Cortex of kidney (tissue), 1 donor: ENCODE measurements at places on chromosomes 1 and 21.
A peak's percentile ranks its signal among the peaks of the same experiment; 100 is the strongest.

DNA sequence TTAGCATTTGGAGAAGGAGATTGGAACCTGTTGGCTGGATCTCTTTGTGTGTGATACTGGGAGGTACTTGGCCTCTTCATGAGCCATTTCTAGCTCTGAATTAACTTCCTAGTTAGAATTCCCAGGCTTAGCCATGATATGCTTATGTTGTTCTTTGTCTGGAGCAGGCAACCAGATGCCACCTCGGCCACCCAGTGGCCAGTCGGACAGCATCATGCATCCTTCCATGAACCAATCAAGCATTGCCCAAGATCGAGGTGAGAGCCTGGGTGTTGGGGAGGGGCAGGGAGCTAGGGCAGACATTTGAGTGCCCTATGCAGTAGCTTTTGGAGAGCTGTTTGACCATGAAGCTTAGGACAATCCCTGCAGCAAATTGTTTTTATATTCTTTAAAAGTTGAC, 26.5 kb upstream of the PIGV start:
- DNase-seq = no peak

DNA sequence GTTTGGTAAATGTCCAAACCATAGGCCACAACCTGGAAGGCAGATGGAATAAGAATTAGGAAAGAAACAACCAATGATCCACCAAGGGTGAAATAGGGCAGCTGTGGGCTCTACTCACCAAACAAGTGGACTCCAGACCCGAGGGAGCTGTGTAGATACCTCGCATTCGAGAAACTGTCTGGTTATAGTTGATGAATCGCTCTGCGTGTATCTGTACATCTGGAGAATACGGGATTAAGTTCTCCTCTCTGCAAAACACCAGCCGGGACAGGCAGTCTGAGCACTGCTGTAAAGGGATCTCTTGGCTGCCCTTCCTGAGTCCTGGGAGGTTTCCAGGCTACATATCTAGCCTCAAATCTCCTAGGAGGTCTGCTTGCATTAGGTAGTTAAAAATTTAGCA, 9.4 kb upstream of the UBR4 start:
- no peak for DNase-seq

- DNase-seq = no peak
These were observed 166.7 kb downstream of the GABPA start for GRCh38 chr21:25901330-25901979.

DNA sequence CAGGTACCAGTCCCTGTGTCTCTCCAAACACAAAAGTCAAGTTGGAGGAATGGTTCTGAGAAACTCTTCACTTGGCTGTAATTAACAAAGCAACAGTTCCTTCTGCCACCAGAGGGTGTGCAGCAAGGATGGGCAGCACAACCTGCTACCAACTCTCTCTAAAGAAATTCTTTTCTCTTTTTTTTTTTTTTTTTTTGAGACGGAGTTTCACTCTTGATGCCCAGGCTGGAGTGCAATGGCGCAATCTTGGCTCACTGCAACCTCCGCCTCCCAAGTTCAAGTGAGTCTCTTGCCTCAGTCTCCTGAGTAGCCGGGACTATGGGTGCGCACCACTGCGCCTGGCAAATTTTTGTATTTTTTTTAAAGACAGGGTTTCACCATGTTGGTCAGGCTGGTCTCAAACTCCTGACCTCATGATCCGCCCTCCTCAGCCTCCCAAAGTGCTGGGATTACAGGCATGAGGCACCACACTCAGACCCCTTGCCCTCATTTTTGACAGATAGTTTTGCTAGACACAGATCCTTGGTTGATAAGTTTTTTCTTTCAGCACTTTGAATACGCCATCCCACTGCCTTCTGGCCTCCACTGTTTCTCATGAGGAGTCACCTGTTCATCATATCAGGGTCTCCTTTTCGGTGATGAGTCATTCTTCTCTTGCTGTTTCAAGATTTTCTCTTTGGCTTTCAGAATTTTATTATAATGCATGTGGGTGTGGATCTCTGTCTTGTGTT, 12.1 kb upstream of the DEGS1 start:
- DNase-seq = no peak

DNA sequence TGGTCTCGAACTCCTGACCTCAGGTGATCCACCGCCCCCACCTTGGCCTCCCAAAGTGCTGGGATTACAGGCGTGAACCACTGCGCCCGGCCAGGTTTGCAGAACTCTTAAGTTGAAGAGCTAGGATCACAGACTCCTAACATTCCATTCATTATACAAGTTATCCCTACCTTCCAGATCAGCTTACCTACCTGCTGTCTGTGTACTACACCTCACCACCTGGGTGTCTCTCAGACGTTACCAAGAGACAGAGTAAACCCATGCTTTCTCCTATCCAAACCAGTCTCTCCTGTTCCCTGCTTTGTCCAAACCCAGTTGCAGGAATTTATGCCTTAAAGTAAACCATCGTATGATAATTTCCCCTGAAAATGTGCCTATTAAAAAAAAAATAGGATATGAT, 123.0 kb upstream of the L1TD1 start:
- no peak for DNase-seq

DNA sequence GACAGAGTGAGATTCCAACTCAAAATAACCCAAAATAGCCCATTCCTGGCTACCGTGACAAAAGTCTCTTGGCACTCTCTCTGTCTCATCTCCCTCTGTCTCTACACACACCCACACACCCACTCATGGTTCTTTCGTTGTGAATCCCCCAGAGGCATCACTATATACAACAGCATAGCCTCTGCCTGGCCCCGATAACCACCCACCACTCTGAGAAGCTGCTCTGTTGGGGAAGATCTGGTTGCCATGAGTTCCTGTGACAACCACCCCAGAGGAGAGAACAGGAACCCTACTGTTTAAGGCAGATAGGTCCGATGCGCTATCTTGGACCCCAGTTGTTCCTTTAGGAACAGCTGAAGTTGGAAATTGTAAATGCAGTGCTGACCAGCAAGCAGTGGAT, 70.4 kb upstream of the LYST start:
- DNase-seq = no peak

GRCh38 chr1:207015791-207016190, 16.8 kb downstream of the C1orf116 start:
- no peak for DNase-seq

DNA sequence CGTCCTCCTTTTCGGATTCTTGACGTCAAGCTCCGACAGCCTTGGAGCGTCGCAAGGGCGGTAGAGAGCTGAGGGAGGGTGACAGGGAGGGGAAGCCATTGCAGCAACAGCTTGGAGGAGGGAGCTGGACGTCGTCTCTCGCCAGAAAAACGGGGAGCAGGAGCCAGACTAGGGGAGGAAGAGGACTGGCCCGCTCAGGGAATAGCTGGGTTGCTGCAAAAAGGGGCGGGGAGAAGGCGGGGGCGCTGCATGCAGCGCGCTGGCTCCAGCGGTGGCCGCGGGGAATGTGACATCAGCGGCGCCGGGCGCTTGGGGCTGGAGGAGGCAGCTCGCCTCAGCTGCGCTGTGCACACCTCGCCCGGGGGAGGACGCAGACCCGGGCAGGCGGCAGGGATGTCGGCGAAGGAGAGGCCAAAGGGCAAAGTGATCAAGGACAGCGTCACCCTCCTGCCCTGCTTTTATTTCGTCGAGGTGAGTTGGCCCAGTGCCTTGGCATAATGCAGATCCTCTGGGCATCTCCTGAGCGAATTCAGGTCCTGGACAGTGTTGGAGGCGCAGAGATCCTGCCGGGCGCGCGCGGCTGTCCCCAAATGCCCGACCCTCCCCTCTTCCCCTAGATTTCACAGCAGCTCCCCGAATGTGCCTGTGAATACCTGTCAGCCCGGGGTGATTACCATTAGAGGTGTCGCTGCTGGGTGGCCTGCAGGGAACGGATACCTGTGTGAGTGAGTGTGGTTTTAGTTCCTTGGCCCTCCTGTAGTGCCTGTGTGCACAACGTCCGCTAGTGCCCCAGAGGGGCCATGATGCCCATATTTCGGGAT, at the start of gene PLPPR4:
Gene PLPPR4, plus strand, starts transcription at position 292 of the 821 bp plus-strand sequence. Its CDS starts 102 bp downstream, at position 394.
- DNase-seq = peak; percentile 6

DNA sequence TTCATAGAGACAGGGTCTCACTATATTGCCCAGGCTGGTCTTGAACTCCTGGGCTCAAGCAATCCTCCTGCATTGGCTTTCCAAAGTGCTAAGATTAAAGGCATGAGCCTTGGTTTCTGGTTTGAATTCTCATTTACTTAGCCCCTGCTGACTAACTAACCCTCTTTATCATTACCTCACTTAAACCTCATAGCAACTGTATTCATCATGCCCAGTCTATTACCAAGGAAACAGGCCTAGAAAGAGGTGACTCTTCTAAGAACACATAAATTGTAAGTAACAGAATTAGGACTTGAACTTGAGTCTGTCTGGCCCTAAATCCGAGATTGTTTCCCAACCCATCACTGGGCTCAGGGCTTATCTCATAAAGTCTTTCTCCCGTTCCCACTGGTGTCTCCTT, 44.2 kb downstream of the TMEM53 start:
- DNase-seq = no peak

- no peak for DNase-seq
These were observed 34.7 kb downstream of the PLPPR5 start for GRCh38 chr1:98969798-98970490.

- no peak for DNase-seq
These were observed 16.8 kb upstream of the HCRTR1 start for GRCh38 chr1:31600641-31601040.

- DNase-seq = no peak
These were observed 58.9 kb downstream of the MAP3K7CL start for GRCh38 chr21:29189353-29189752.

DNA sequence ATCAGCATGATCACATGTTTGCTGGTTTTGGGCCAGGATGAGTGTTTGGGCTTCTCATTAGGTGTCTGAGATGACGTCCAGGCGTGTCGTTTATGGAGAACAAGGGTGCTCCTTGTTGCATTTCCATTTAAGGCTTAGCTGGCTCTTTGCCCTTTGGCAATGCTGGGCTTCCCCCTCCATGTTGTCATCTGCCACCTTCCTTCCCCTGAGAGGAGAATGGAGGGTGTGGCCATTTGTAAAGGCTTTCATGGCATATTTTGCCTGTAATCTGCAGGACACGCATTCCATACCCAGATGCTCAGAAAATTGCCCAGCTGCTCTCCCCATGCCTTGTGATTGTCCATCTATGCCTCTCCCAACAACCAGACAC, 27.7 kb downstream of the PKP1 start:
- no peak for DNase-seq

DNA sequence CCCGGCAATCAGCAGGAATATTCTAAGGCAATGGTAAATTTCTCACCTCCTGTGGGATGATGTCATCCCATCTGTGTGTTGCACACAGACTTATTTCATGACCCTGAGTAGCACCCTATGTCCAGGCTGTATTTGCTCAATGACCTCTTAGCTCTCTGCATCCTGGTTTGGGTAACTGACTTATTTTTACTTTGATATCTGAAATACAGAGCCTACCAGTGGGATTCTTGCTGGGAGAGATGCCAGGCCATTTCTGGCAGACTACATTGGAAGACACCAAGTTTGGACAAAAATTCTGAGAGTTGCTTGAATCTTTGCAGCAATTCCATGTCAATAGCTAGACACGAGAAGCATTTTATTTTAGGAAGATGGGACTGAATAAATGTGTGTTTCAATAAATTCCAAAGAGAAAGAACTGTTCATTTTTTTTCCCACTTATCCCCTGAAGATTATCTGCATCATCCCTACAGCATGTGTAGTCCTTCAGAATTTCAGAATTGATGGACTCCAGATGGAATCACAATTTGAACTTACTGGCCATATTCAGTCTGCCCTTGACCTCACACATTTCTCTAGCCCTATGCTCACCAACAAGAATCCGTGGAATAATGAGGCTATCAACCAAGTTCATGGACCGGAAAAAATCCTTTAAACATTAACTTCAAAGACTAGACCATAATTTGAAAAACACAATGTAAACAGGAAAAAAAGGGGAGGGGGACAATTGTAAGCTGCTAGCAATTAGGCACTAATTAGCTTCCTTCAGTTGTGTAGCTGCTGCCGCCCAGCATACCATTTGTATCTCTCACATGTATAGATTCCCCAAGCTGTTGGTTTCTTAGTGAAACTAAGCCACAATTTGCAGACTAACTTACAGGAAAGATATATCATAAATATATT, 226.5 kb downstream of the HMCN1 start:
- no peak for DNase-seq

- no peak for DNase-seq
These were observed 11.8 kb downstream of the SLC6A9 start for GRCh38 chr1:44019466-44019948.

- no peak for DNase-seq
These were observed 245.7 kb downstream of the TOMM20 start for GRCh38 chr1:234882898-234883297.

- DNase-seq = no peak
These were observed 913.5 kb downstream of the MRPL39 start for GRCh38 chr21:24693779-24694178.

GRCh38 chr21:22278366-22278765, 1280.2 kb downstream of the NCAM2 start:
- no peak for DNase-seq

DNA sequence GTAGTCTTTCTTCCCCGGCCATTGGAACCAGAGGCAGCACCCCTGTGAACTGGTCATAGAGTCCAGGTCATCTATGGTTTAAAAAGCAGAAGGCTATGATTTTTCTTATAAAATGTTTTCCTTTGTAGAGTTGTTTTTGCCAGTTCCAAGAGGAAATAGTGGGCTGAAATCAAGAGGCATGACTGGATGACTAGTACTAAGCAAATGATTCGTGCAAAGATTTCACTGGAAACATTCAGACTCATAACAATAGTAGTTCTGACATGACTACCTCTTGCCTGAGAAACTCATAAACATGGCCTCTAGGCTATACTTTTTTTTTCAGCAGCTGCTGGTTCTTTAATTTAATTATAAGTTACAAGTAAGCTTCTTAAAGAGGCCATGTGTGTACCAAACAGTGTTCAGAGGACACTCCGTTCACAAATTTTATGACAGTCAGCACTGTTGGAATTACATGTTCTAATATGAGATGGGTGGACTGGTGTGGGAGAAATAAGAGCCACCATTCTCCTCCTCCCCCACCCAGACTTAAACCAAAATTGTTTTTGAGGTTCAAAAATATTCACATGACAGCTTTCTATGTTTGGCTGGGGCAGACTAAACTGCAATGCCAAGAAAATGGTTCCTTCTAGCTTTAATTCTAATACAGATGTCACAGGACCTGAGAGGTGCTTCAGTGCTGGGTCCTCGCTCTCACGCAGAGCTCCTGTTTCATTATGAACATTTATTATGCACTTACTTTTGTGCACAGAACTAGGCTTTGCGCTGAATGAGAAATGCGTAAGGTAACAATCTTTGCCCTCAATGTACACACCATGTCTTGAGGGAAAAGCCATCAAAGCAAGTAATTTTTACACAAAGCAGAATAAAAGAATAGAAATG, 147.5 kb downstream of the ZC3H11B start:
- no peak for DNase-seq

DNA sequence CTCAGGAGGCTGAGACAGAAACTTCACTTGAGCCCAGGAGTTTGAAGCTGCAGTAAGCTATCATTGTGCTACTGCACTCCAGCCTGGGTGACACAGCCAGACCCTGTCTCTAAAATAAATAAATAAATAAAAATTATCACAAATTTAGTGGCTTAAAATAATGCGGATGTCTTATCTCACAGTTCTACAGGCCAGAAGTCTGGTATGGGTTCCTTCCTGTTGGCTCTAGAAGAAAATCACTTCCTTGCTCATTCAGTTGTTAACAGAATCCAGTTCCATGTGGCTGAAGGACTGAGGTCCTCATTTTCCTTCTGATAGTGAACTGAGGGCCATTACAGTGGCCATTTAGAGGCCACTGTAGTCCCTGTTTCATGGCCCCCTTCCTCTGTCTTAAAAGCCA, 94.6 kb upstream of the S1PR1 start:
- DNase-seq = no peak
